ENCODE measurements at places on chromosomes 11 and 22.

GRCh38 chr22:19349778-19350475 is 58.4 kb upstream of the CLTCL1 start:
- no peak for DNase-seq

DNA sequence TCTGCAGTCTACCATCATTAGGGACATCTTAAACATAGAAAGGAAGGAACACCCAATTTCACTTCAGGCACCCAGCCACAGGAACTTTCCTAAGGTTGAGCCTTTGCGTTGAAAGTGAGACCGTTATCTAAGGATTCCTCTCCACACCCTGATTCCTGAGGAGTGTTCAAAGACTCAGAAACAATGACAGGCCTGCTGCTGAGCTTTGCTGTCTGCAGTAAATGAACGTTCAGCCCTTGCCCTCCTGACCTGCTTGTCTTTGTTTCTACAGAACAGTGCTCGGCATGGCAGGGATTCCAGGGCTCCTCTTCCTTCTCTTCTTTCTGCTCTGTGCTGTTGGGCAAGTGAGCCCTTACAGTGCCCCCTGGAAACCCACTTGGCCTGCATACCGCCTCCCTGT is 7.0 kb downstream of the PRSS23 start:
- no peak for DNase-seq

GRCh38 chr11:18522388-18522787 is 4.4 kb downstream of the TSG101 start:
- no peak for DNase-seq

DNA sequence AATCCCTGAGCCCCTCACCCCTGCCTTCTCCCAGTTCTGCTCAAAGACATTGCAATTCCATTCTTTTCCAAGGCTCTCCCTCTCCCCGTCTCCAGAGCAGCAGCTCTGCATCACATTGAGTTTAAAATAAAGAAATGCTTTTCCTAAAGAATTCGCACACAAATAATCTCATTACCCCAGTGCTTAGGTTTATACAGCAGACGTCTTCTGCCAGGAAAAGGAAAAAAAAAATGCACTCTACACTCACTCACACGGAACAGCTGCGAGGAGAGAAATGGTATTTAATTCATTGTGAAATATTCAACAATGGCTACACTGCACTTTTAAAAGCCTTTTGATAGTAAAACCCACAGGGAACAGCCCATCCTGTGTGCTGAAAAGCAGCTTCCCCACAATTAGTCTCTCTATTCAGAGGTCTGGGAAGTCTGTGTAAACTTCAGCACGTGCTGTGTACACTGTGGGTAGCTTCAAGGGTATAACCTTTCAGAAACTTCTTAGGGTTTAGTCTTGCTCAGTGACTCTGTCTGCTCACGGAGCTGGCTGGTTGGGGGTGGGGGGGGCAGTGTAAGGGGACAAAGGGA is 42.8 kb downstream of the ETS1 start:
- DNase-seq, result no peak

DNA sequence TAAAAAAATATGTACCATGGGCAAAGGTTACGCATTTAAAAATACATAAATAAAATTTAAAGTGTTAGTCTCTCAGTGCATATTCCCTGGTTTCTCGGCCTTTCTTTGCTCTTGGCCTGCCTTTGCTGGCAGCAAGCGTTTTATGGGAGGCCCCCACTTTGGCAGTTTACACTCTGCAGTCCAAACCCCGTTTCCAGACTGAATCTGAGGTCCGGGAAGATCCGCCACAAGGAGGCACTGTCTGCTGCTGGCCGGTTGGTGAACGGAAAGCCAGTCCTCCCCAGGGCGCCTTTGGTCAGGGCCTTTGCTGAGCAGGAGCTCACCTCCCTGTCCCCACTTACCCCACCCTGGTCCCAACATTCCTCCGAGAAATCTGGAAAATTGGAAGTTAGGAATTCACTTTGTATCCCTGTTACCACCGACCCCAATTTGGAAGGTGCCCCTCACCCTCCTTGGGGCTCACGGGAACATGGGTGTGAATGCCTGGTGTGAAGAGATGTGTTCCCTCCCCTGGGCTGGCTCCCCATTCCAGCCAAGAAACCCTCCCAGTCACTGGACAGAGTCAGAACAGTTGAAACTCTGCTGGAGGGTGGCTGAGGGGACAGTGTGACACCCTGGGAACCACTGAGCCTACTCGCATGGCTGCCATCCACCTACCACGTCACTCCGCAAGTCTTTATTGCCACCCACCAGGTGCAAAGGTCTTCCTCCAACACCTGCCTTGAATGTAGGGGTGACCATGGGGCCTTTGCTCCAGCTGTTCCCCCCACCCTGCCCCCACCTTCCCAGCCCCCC is 9.4 kb upstream of the SF1 start:
- DNase-seq, result no peak

- no peak for DNase-seq
Measured at GRCh38 chr11:73423506-73423905, 47.3 kb downstream of the RELT start.
